Activated CD8-positive, alpha-beta memory T cell treated with anti-CD3 and anti-CD28 coated beads for 48 hours (primary cell): ENCODE measurements at places on chromosomes 3 and 15.
A peak's percentile ranks its signal among the peaks of the same experiment; 100 is the strongest.

GRCh38 chr3:148739720-148740119 lies 42.0 kb downstream of the AGTR1 start:
- DNase-seq = no peak

- DNase-seq = no peak
These were observed 367.7 kb downstream of the MAGI1 start for GRCh38 chr3:65671004-65671403.

DNA sequence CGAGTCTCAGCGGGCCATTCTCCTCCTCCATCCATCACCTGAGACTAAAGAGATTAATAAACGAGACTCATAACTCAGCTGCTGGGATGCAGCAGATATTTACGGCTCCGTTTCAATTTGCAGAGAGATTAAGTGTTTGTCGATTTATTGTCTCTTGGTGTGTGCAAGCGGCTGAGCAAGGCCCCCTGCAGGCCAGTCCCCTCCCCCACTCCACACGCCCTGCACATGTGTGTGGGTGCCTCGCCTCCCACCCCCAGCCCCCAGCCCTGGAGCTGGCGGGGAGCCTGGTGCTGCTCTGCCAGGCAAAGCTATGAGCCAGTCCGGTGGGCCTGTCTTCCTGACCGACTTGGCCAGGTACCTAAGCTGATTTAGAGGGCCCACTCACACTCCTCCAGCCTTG lies 63.0 kb downstream of the CYP11A1 start:
- no peak for DNase-seq

DNA sequence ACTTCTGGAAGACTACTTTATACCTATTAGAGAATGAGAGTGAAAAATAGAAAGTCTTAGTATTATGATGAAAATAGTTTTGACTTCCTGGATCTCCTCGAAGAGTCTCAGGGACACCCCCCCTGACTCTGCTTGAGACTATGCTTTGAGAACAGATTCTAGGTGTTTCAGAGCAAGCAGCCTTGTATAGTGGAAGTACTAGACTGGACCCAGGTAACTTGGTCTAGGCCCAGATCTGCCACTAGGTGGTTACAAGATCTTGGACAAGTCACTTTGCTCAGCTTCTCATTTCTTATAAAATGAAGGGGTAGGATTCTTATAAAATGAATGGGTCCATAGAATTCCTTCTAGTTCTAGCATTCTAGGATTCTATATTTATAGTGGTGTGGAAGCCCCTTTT lies 9.1 kb downstream of the ABHD5 start:
- DNase-seq = no peak

DNA sequence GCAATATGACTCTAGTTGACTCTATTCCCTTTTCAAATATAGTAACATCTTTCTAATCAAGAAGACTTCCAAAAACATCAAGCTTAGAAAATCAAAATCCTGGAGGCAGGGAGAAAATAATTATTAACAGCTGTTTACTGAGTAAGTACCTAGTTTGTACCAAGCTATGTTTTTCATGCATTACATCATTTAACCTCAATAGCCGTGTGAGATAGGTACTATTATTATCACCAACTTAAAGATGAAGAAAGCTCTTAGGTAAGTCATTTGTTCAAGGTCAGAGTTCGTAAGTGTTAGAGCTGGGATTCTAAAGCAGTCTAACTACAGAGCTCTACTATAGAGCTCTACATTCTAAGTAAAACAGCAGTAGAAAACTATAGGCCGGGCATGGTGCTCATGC lies 41.6 kb downstream of the GSK3B start:
- DNase-seq = no peak

GRCh38 chr3:117045143-117045542 lies 335.6 kb downstream of the TUSC7 start:
- DNase-seq = no peak

GRCh38 chr15:36067483-36068274 lies 511.7 kb upstream of the CDIN1 start:
- DNase-seq = no peak

- no peak for DNase-seq
These were observed 47.8 kb downstream of the CCDC54 start for GRCh38 chr3:107425033-107425432.

GRCh38 chr15:64067564-64068030 lies 21.3 kb upstream of the DAPK2 start:
- DNase-seq = peak; percentile 41

GRCh38 chr3:196967412-196968232 lies 1.0 kb downstream of the PIGZ start:
- DNase-seq = no peak

DNA sequence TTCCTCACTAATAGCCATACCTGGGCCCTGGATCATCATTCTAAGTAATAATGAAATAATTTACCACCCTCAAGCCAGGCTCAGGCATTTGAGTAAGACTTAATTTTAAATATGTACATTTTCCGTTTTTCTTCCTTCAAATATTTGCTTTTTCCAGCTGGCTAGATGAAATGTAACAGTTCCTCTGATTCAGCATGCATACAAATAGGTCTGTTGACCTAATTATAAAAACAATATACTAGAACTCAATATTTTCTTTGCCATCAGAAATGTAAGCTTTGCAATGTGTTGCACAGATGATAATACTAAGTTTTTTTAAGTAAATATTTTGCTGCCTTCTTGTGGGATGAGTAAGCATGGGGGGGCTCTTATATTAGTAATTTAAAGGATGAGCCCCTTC lies 91.6 kb downstream of the FEZF2 start:
- DNase-seq = no peak

DNA sequence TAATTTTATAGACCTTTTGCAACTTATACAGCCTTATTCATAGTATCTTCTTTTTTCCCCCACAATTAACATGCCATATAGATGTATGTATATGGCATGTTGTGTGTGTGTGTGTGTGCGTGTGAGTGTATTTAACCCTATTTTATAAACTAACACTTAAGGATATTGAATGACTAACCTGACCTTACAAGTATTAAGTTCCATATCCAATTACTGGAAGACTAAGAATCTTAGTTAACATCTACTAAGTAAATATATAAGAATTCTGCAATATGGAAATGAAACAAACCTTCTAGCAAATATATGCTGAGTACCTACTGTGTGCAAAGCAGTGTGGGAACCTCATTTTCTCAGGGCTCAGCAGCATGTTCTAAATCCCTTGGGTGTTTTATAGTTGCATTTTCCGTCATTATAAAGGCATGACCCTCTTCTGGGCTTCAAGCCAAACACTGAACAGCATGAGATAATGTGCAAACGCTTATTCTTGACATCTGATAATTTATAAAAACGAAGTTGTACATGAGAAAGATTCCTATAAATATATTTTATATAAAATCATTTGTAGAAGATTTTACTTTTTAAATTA lies 105.5 kb downstream of the NLGN1 start:
- DNase-seq = no peak

- no peak for DNase-seq
These were observed 36.4 kb upstream of the MYZAP start for GRCh38 chr15:57555270-57555669.

GRCh38 chr15:27601239-27601960 lies 497.7 kb downstream of the OCA2 start:
- no peak for DNase-seq

GRCh38 chr3:45739991-45740390 lies 50.8 kb downstream of the SACM1L start:
- DNase-seq = no peak

DNA sequence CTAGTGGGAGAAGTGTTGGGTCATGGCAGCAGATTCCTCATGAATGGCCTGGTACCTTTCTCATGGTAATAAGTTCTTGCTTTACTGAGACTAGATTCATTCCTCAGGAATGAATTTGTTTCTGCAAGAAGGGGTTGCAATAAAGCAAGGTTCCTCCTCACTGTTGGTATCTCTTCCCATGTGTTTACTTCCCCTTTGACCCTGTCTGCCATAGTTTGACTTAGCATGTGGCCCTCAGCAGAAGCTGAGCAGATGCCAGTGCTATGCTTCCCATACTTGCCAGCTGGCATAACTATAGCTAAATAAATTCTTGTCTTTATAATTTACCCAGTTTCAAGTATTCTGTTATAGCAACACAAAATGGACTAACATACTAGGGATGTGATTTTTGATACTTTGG lies 163.6 kb upstream of the COL8A1 start:
- DNase-seq = no peak

- no peak for DNase-seq
These were observed 524.4 kb upstream of the RGMA start for GRCh38 chr15:93613386-93613785.

DNA sequence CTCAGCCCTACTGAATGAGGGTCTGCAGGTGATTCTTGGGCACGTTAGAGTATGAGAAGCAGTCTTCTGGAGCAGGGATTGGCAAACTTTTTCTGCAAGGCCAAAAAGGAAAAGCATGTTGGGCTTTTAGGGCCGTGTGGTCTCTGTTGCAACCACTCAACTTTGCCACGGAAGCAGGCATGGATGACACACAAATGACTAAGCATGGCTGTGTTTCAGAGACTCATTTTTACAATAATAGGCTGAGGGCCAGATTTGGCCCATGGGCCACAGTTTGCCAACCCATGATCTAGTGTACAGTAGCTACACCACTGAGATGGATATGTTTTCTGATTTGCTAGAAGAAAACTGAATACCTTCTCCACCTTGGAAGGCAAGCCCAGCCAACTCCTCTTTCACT lies 66.1 kb upstream of the PRICKLE2 start:
- no peak for DNase-seq

GRCh38 chr15:48558226-48558625 lies 87.3 kb downstream of the FBN1 start:
- DNase-seq = no peak

DNA sequence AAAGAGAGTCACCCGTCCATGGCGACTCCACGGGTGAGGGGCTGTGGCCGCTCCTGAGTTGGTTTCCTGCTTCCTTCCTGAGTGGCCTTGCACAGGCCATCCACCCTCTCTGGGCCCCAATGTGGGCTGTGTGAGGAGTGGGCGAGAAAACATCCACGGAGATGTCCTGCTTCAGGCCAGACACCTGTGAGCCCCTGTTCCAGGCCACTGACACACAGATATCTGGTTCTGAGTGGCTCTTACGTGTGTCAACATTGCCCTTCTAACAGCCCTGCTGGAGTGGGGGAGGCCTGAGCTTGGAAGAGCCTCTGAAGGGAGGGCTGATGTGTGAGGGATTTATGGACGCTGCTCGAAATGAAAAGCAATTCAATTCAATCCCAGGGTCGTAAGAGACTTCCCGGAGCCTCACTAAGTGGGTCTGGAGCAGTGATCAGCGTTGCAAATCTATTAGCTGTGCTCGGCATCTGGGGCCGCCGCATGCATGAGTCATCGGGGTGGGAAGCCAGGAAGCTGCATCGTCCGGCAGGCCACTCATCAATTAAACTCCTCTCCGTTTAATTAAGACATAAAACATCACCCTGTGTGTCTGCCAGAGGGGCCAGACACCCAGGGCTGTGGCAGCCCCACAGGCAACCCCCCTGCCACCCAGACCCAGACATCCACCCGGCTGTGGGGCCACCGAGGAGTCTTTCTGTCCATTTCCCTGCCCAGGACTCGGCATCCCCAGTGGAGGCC lies 20.0 kb upstream of the PRR23E start:
- no peak for DNase-seq

- no peak for DNase-seq
These were observed 220.9 kb upstream of the ICE2 start for GRCh38 chr15:60699845-60700244.

GRCh38 chr3:192026661-192027060 lies 565.7 kb downstream of the PYDC2 start:
- DNase-seq = no peak

DNA sequence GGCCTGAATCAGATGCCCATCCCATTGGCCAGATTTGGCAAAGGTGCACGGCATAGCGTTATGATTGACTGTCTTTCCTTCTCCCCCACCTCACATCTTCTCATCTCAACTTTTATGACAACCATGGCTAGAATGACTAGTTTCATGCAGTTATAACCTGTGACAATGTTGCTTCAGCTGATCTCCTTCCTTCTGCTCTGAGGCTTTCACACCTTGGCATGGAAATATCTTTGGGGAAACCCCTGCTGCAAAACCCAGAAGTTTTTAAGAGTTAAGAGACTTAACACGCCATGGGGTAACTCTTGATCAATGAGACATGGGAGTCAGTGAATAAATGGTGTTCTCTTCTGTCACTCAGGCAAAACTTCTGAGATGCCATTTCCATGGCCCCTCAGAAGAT lies 290.7 kb upstream of the MDFIC2 start:
- DNase-seq = no peak

DNA sequence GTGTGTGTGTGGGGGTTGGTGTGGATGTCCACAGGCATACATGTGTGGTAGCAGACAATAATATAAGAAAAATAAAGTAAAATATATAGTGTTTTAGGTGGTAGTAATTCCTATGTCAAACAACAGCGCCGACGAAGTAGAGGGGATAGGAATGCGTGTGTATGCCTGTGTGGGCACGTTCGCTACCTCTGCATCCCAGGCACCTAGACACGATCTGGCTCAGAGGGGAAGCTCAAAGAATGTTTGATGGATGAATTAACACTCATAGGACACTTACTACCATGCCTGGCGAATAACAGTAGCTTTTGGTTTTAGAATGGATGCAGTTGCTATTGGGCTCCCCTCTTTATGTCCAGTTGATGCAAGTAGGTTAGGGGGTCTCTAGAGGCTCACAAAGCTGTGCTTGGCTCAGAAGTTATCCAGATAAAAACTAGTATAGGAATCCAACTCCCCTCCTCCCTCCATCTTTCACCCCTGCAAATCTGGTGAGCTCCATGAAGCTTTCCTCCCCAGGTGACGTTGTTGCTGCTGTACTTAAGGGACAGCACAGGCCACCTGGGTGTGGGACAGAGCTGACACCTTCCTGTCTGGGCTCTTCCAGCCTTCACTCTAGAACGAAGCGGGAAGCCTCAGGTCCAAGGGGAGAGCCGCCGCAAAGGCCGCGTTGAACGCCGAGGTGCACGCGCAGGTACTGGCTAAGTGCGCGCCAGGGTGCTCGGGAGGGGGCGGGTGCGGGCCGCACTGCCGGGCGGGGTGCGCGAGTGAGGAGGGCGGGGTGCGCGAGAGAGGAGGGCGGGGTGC lies 192.6 kb upstream of the LYSMD4 start:
- peak; percentile 12 for DNase-seq

DNA sequence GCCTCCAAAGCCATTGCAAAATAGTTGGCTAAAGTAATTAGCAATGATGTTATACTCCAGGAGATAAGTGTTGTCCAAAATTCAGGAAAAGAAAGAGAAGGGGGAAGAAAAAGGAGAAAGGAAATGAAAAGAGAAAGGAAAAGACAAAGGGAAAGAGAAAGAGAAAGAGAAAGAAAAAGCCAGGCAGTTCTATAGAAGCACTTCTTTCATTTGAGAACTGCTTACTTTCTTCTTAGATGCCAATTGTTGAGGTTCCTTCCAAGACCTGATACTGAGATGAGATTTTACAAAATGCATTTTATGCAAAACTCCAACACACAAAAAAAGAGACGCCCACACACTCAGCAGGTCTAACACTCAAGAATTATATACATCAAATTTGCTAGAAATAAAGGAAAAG lies 298.4 kb downstream of the KCNH8 start:
- DNase-seq = no peak

- no peak for DNase-seq
These were observed 148.1 kb downstream of the NEK11 start for GRCh38 chr3:131174752-131175151.
